ENCODE measurements at places on chromosomes 1 and 21.

DNA sequence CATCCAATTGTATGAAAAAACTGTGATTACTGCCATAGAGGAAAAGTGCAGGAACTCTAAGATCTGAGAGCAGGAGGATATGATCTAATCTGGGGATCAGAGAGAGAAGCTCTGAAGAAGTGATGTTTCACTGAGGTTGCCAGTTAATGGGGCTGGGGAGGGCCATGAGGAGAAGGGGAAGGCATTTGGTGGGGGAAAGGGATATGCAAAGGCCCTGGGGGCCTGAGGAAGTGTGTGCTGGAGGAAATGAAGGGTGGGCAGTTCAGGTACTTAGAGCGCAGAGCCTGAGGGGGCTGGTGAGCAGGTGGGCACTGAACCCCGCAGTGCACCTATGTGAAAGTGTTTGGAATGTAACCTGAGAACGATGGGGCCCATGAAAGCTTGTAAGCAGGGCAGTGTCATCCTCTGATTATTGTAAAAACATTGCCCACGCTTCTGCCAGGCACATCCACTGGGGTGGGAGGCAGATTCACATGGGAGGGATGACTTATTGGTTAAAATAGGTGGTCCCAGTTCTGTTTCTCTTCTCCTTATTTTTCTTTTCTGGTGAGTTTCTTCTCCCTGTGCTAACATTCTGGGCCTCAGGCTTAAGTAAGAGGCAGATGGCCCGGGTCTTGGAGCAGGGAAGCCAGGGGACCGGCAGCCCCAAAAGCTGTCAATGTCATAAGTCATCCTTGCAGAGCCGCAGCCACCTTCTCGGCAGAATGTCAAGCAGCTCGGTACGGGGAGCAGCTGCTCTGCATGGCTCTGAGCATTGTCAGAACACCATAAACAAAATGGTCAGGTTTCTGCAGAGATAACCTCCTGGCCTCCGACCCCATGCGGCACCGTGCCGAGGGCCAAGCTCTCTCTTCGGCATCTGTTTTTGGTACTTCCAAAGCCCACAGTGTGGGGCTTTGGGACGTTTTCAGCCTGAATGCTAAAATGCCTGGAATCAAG is 492.0 kb upstream of the VAMP3 start:
- DNase-seq: no peak

GRCh38 chr1:147243228-147243685 is 773 bp downstream of the CHD1L start:
- no peak for DNase-seq

- DNase-seq: no peak
Observed at GRCh38 chr1:231931846-231932454, 305.4 kb downstream of the DISC1 start.

- DNase-seq: no peak
Observed at GRCh38 chr1:118949315-118949714, 38.8 kb downstream of the TBX15 start.

- no peak for DNase-seq
Observed at GRCh38 chr1:237084341-237085077, 42.5 kb downstream of the RYR2 start.

DNA sequence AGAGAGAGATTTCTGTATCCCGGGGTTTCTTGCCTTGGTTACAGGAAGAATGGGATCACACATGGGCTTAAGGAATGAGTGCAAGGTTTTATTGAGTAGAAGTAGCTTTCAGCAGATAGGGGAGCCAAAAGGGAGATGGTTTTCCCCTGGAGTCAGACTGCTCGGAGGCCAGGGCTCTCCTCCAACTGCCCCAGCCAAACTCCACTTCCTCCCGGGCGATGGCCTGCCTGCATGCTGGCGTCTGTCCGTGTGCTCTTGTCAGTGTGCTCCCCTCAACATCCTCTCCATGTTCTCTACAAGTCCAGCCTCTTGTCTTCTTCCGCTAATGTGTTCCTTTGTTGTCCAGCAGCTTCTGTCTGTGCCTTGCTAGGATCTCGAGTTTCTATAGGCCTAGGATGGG is 421.3 kb upstream of the ADGRL2 start:
- no peak for DNase-seq

DNA sequence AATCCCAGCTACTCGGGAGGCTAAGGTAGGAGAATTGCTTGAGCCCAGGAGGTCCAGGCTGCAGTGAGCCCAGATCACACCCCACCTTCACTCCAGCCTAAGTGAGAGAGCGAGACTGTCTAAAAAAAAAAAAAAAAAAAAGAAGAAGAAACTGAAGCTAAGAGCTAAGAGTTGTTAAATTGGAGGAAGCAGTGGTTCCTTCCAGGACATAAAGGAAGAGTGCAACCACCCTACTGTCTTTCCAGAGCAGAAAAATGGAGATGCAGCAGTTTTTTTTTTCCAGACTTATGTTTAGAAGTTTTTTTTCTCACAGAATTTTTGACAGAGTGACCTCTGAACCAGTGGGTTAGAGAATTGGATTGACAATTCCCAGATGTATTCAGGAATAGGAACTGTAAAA is 88.7 kb downstream of the HLX start:
- DNase-seq: no peak

- no peak for DNase-seq
Observed at GRCh38 chr1:69861641-69862040, 293.9 kb downstream of the LRRC7 start.

DNA sequence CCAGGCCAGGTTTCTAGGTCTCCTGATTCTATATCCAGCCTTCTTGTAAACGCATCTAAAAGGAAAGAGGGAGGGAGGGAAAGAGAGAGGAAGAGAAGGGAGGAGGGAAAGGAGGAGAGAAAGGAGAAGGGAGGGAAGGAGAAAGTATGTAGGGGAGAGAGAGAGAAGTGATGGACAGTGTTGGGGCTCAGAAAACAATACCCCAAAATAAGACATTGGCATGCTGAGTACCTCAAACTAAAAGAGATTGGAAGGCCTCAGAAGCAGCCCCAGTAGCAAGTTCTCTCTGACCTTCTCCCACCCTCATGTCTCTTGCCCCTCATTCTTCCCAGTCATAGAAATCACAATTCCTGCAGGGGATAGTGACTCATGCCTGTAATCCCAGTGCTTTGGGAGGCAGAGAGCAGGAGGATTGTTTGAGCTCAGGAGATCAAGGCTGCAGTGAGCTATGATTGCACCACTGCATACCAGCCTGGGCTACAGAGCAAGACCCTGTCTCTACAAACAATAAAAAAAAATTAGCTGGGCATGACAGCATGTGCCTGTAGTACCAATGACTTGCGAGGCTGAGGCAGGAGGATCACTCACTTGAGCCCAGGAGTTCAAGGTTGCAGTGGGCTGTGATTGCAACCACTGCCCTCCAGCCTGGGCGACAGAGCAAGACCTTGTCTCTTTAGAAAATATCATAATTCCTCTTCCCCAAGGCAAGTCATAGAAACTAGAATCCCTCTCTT is 51.2 kb downstream of the DNTTIP2 start:
- DNase-seq: no peak

DNA sequence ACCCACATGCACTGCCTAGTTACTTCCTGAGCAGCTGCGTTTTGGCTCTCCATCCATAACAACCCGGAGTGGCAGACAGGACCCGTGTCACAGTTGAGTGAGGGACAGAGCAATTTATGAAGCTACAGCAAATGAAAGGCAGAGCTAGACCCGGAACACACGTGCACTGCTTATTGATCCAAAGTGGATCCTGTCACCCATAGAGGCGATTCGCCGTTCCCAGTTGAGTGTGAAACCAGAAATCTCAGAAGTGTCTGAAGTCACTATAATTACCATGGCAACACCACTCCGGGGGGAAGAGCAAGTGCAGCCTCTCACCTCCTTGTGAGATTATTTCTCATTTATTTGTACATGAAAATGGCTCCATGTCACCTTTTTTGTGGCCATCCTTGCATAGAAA is 365.2 kb downstream of the DSCAM start:
- no peak for DNase-seq

- peak; percentile 74 for DNase-seq
Observed at GRCh38 chr1:1629430-1630190, 2.4 kb upstream of the MMP23B start.

DNA sequence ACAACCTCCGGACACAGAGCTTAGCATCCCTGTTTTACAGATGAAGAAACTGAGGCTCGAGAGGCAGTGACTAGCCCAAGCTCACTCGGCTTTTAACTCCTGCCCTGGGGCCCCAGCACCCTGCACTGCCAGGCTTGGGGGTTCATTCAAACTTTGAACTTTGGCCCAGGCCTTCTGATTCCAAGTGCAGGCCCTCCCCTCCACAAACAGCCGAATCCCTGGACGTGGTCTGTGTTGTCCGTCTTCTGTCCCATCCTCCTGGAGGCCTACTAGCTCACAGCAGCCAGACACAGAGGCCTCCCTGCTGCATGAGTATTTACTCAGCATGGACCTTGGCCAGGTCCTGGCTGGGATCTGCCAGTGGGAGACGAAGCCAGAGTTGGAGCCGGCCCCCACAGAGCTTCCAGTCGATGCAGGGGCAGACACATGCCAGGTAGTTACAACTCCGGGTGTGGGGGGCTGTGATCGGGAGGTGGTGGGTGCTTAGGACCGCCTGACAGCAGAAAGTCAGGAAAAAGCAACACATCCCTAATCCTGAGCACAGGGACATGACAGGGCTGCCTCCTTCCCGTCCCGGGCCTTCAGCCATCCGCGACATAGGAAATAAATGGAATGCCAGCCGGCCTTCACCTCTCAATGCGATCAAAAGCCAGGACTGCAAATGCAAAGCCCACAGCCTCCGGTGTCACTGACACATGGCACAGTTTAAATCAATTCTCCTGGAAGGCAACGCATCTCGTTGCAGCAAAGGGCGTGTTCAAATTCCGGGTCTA is 7.4 kb downstream of the IFFO2 start:
- no peak for DNase-seq

DNA sequence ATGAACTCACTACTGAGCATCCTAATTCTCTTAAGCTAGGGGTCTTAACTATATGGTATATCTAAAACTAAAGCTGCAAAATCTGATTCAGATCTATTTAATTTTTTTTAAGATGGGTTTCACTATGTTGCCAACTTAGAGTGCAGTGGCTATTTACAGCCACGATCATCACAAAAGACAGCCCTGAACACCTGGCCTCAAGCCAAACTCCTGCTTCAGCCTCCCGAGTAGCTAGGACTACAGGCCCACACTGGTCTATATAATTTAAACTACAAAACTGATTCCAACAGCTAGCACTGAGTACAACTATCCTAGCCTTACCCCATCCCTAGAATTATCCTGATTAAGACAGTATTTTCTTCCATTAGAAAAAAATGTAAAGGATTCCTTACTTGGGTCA is 37.1 kb downstream of the EIF4G3 start:
- DNase-seq: no peak

- no peak for DNase-seq
Observed at GRCh38 chr1:82161700-82162141, 361.0 kb downstream of the ADGRL2 start.

DNA sequence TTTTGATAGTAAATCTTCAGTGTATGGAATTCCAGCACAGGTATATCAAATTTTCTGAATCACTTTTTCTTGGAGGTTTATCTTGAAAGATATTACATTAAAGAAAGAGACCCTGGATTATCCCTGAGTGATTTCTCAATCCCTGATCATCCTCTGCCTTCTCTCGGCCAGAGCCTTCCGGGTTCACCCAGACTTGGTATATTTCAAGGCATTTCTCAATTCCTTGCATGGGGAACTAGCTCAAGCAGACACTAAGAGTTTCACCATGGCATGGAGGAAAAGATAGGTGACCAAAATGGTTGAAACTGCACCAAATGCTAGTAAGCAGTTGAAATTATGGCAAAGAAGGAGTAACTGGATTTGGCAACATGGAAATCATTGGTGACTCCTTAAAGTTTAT is 5.7 kb downstream of the VAMP4 start:
- no peak for DNase-seq

DNA sequence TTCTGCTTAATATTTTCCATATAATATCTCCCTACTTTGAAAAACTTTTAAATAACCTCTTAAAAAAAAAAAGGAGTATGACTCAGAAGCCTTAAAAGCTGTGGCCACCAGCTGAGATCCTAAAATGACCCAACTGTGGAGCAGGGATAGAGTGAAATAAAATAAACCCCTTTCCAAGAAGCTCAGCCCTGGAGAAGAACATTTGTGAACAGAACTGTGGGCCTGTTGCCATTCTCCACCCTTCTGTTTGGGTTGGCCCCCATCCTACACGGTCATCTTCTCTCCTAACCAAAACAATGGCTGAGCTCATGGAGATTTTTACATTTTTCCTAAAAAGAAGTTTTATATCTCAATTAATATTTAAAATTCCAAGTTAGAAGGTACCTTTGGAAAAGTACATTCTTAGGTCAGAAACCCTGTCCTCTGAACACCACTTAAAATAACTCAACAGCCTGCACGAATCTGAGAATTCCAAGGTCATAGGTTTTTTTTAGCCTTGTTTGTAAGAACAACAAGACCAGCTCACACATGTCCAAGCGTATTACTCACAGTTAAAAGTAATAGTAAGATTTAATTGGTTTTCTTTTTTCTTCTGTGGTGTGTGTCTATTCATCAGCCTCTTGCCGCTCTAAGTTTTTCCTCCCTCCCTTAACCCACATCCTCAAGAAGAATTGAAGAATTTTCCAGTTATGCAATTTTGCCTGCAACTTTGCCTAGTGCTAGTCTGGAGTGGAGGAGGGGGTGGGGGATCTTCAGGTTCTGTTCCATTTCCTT is 107.7 kb upstream of the ERRFI1 start:
- no peak for DNase-seq

DNA sequence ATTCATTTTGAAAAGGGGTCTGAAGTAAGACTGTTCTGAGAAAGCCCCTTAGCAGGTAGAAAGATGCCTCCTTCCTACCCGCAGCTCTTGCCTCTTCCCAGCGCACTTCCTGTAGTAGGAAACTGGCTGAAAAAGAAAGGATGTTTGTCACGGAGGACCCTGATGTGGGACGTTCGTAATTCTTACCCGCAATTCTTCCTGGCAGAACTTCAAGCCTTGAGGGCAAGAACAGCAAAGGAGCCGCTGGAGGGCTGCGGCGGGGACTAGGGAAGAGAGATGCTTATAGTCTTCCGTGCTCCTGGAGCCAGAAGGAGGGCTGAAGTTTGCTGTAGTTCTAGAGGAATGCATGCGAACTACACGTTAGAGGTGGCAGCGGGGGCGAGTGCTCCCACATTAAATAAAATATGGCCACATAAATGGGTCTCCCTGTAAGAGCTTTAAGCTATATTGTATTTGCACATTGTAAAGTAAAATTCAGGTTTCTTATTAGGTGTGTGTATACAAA is 6.3 kb downstream of the C1orf53 start:
- DNase-seq: no peak

GRCh38 chr1:221765527-221765926 is 23.6 kb upstream of the DUSP10 start:
- DNase-seq: no peak

- DNase-seq: no peak
Observed at GRCh38 chr1:7938070-7938469, 2.6 kb downstream of the TNFRSF9 start.
